ENCODE measurements at places on chromosomes 6 and 20. TPM values are rescaled to one million over a fixed set of nuclear protein-coding genes. Genes with fewer than 3 reads are reported as not detected.

DNA sequence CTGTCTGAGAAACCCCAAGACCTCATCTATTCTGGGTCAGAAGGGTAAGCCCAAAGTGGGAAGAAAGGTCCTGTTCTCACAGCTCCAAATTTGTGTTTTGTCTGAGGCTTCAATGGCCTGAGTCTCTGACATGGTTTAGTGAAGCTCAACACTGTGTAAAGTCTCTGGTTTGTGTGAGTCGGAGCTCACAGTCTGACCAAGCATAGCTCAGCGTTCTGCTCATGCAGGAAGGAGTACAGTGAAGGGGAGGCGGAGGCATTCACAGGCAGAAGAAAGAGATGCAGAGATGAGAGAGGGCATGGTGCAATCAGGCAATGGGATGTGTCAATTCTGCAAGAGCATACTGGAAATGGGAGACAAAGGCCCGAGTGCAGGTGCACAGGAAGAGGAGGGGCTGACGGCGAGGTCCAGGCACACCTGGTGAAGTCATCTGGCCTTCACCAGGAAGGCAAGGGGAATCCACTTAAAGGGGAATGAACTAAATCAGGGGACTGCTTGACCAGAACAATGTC, 463.0 kb upstream of the AGPAT4 start:
- no peak for DNase-seq

- DNase-seq = no peak
Measured at GRCh38 chr20:63891061-63892002, 3.6 kb upstream of the DNAJC5 start.

- DNase-seq = no peak
Measured at GRCh38 chr6:329888-330691, 37.8 kb downstream of the DUSP22 start.

DNA sequence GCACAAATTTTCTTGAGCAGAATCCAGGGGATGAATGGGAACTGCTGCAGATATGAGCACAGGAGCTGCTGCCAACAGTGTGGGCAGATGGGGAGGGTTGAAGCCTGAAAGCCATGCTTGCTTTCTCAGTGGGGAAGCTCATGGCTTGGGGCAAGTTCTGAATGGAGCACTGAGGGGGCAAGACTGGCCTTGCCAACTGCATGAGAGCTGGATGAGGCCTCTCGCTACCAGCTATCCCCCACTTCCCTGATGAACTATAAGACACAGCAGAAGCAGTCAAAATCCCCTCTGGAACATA, 28.3 kb downstream of the TREM1 start:
- no peak for DNase-seq

- DNase-seq = no peak
Measured at GRCh38 chr20:33246077-33246476, 10.3 kb downstream of the BPIFA1 start.

DNA sequence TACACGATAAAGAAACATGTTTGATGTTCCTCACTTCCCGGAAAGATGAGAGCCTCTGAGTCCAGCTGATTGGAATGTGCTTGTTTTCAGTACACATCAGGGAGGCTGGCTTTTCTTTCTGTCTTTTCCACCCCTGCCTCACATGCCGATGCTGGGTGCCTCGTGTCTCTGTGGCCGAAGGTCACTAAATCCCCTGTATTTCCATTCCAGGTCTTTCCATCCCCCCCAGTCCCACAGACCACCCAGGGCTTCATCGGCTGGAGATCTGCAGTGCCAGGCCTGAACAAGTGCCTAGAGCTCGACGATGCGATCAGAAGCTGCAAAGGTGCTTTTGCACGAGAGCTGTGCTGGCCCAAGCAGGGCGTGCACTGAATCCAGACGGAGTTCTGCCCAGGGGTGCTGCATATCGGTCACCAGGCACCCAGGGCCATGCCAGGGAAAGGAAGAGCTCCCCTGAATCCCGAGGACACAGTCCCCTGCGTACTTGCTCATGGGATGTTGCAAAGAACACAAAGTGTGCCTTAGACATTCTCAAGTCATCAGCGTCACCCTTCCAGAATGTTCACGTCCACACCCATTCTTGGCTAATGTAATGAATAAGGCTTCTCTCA, 67.9 kb downstream of the ANKRD60 start:
- no peak for DNase-seq

DNA sequence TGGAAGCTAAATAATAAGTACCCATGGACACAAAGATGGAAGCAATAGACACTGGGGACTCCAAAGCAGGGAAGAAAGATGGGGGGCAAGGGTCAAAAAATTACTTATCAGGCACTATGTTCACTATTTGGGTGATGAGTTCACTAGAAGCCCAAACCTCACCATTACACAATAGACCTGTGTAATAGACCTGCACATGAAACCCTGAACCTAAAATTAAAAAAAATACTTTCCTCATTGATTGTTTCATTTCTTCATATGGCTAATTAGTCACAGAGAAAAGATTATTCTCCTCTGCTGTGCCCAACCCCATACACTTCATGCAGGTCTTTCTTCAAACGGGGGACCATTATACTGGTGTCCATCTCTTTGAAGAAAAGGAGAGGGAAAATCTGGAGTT, 213.0 kb upstream of the DTNBP1 start:
- DNase-seq = no peak

GRCh38 chr20:1392693-1393506, at the start of gene FKBP1A:
Gene FKBP1A, minus strand, starts transcription at chr20:1393054. Its CDS starts 56 bp downstream, at chr20:1392998.
- peak; percentile 87 for DNase-seq

DNA sequence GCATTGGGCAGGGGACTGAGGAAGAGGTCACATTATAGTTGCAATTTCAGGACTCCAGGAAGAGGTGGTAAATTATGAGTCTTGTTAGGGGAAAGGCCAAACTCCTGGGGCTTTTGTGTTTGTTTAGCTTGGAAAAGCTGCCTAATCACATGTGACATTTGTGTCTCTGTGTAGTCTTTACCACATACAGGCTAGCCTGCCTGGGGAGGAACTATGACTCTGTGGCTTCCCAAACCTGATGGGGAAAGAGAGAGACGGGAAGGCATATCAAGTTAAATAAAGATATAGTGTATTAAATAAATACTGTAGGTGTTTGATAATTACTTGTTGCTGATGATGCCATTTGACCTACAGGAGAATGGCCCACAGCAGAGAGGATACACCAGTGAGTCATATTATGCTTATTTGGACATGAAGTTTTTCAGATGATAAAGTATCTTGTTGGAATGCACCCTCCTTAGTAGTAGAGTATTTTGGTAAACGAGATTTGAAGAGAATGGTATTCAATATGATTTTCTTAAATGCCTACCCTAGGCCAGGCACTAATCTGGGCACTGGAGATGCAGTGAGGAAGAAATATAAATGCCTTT, 4.0 kb downstream of the BLTP3A start:
- no peak for DNase-seq

DNA sequence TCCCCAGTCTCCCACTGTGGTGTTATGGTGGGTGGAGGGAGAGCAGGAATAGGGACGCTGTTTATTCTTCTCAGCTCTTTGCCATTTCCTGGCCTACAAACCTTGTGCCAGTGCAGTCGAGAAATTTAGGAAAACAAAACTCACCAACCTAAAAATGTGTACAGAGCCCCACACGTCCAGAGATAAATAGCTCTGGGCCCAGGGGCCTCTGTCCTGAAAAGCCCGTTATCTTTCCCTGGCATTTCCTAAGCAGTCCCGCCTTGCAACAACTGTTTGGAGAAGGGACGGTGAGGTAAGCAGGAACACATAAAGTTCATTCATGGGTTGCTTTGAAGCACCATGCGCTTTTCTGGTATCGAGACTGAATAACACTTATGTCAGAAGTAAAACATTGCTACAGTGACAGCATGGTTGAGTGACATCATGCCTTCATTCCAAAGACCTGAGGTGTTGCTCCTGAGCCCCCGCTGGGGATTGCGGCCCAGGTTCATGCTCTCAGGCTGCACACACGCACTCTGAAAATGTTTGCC, 80.1 kb upstream of the NXT1 start:
- DNase-seq = no peak

GRCh38 chr20:17958373-17959256, 10.0 kb downstream of the SNX5 start:
- DNase-seq = no peak

- no peak for DNase-seq
Measured at GRCh38 chr6:170069611-170070010, 221.3 kb downstream of the DLL1 start.

- DNase-seq = no peak
Measured at GRCh38 chr6:170150590-170150945, 140.3 kb downstream of the DLL1 start.

- no peak for DNase-seq
Measured at GRCh38 chr6:128364766-128365519, 155.5 kb downstream of the PTPRK start.

DNA sequence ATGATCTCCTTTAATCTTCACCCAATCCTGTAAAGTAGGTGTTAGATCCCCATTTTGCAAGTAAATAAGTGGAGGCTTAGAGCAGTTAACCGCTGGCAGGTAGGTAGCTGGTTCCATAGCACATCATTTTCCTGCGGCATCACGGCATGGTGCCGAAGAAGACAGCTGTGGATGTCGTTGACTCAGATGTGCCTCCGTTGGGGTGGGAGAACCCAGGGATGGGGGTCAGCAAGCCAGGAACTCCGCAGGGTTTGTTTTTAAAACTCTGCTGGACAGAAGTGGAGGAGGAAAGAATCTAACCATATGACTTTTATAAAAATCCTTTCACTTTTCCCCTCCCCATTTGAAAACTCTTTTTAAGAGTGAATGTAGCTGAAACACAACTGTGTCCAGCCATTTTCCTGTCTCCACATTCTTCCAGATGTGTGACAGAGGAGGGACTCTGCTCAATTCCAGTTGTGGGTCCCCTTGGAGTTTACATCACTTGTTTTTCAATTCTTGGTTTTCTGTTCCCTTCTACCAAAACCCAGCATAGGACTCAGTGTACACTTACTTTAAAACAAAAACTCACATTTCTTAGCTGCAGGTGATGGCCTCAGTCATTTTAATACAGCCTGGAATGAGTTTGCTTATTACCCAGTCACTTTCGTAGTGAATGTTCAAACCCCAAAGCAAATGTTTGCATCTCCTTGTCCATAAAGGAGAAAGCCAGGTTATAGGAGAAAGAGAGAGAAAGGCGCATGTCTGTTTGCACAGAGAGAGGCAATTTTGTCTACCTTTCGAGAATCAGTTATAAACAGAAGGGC, 27.6 kb upstream of the PI16 start:
- no peak for DNase-seq

DNA sequence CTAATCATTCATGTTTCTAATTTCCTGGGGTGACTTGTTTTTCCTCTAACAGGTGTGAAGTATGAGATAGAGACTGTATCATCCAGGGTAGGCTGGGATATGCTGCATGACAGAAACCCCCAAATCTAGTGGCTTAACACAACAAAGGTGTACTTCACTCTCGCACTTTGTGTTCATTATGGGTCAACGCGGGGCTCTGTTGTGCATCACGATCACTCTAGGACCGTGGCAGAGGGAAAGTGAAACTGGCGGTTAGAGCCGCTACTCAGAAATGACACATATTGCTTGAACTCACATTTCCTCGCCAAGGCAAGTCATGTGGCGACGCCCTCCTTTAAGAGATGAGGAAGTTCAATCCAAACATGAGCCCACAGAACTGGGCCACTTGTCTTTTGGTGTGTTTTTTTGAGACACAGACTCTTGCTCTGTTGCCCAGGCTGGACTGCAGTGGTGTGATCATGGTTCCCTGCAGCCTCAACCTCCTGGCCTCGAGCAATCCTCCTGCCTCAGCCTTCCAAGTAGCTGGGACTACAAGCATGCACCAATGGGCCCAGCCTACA, 41.3 kb downstream of the PCNA start:
- DNase-seq = no peak

OTOR gene
- not detected for total RNA-seq

PTGIS gene
- total RNA-seq = 33.3 TPM

HSPA1L gene
- 1.9 TPM for total RNA-seq

PHACTR1 gene
- total RNA-seq = 6.6 TPM
